ENCODE measurements at places on chromosomes 1 and 21.

DNA sequence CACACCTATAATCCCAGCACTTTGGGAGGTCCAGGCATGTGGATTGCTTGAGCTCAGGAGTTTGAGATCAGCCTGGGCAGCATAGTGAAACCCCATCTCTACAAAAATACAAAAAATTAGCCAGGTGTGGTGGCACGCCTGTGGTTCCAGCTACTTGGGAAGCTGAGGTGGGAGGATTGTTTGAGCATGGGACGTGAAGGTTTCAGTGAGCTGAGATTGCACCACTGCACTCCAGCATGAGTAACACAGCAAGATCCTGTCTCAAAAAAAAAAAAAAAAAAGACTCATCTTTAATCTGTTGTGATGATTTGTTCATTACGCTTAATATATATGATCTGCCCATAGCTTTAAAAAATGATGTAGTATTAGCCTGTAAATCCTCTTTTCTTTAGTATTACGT is 44.0 kb downstream of the OR10J1 start:
- no peak for DNase-seq

DNA sequence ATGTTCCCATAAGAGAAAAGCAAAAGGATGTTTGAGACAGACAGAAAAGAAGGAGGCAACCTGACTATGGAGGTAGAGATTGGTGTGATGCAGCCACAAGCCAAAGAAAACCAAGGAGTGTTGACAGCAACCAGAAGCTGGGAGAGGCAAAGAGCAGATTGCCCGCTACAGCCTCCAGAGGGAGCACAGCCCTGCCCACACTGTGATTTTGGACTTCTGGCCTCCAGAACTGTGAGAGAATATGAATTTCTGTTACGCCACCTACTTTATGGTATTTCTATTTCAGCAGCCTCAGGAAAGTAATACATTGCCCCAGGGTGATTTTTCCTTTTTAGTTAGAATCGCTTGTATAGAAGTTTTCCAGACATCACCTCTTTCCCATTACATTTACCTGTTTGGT is 28.4 kb downstream of the SLAMF6 start:
- DNase-seq, result no peak

- no peak for DNase-seq
These were observed 12.1 kb upstream of the KDF1 start for GRCh38 chr1:26972390-26972789.

DNA sequence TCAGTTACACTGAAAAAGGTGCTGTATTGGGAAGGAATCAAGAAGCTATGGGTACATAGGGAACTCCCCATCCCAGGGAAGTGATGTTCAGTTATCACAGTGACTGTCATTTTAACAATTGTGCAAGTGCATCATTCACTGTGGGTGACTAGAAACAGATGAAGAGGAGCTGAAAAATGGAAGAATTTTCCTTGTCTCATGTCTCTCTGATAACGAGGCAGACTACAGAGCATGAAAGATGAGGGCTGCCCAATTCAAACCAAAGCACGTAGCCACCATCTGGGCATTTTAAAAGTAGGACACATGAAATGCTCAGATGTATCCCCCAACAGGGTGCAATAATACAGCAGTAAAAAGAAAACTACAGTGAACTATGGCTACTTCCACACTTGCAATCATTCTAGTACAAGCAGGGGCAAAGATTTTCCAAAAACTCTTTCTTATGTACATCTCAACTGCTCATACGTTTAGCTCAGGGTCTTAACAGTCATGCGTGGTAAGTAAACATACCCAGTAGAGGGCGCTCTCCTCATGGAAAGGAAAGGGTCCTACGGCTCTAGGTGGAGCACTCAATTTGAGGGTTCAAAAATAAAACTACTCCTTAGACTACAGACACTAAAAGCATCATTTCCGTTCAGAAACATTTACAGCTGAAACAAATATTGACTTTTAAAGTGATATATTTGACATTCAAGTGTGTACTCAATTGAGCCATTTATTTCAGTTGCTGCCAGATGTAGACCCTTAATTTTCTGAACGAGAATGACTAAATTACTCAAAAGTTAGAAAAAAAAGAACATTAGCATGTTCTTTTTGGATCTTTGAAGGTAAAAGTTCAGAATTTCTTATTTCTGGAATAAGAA is 143.2 kb downstream of the KCTD3 start:
- peak; percentile 44 for DNase-seq

DNA sequence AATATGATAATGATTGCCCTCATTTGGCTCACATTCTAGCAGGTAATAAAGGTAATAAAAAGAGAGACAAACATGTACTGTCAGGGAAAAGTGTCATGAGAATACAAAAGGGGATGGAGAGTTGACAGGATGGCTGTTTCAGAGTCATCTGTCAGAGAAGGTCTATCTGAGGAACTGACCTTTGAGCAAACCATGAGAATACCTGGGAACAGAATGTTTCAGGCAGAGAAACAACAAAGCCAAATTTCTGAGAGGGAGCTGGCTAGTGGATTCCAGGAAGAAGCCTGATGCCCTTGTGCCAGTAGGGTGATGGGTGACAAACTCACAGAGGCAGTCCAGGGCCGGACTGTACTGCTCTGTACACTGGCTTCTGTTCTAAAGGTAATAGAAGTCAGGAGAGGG is 107.2 kb downstream of the C1orf21 start:
- no peak for DNase-seq

DNA sequence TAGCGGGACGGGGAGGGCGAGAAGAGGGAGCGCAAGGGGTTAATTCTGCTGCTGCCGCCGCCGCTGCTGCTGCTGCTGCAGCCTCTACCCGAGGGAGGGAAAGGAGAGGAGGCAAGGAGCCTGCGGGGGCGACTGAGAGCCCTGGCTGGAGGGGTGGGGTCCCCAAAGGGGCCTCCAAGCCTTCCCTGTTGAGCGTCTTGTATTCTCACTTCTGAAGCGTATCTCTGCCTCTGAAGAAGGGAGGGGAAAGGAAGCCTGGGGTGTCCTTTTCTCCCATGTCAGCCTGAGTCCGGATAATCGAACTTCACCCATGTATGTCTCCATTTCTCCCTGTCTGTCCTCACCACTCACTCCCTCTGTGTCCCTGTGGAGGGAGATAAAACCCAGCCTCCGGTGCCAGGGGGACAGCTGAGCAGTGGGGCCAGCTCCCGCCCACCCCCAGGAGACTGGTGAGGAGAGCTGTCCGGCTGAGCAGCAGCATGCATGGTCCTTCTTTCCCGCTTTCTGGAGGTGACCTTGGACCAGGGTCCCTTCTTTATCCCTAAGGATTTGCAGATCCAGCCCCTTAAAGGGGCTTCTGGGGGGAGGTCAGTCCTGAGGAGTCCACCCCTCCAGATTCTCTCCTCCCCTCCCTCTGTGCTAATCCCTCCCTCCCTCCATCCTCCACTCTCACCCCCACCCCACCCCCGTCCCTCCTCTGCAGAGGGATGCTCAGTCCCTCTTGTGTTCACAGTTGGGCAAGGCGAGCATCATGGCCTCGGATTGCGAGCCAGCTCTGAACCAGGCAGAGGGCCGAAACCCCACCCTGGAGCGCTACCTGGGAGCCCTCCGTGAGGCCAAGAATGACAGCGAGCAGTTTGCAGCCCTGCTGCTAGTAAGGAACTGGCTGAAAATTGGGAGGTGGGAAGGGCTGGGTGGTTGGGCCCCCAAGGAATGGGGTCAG is 1.0 kb downstream of the NCDN start:
- no peak for DNase-seq

DNA sequence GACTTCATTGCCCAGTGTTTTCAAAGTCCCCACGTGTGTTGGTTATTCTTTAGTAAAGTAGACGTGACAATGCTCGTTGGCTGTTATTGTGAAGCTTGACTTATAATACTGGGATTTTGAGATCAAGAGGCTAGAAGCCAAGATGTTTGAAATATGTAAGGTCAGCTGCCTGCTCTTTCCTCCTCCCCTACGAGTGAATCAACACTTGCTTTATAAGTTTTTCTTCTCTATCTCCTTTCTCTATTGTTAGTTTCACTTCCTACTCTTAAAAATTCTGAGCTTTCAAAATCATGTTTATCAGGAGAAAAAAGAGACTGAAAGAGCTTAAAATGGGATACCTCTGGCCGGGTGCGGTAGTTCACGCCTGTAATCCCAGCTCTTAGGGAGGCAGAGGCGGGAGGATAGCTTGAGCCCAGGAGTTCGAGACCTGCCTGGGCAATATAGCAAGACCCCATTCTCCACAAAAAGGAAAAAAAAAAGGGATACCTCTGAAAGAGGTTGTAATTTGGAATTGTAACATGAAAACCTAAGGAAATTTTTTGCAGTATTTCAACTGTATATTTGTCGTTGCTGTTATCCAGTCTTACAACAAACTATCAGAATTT is 72.0 kb downstream of the EPB41 start:
- DNase-seq, result no peak

DNA sequence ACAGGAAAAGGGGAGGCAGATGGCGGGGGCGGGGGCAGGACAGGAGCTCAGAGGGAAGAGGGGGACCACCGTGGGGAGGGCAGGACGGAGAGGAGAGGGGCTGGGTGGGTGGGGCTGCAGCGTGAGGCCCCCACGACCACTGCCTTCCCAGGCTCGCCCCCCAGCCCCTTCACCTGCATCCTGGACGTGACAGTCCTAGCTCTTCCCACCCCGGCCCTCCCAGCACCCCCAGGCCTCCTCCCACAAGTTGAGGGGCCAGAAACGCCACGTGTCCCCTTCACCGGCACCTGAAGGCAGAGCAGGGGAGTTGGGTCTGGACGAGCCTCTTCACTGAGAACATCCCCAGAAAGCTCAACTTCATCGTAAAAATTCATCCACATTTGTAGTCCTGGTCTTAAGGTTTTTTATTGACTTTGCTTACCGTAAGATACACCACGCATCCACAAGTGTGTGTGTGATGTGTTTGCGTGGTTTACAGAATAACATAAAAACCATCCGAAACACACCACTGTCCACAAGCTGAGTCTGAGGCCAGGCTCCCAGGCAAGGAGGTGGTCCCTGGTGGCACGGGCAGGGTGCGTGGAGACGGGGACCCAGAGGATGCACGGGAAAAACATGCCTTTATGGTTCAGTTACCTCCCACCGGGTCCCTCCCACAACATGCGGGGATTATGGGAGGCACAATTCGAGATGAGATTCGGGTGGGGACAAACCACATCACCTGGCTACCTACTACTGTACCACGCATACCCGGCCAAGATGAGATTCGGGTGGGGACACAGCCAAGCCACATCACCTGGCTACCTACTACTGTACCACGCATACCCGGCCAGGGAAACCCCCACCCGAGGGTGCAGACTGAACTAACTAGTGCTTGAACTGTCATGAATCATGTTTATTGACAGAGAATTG is 13.9 kb upstream of the COL18A1 start:
- no peak for DNase-seq

DNA sequence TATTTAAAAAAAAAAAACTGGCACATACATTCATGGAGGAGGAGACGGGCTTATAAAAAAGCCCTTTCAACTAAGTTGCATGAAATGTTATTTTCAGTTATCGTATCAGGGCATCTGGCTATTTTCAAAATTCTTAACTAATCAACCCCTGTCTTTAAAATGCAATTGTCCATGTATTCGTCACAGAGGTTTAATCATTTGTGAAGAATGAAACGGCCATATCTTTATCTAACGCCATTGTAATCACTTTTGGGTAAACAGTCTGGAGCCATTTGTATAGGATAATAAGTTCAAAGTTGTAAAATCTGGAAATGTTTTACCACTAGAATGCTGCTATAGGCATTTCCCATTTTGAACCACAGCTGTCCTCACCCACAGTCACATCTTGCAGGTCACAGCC is 30.4 kb downstream of the SLC30A10 start:
- DNase-seq, result no peak

- DNase-seq, result no peak
These were observed 34.4 kb downstream of the NTPCR start for GRCh38 chr1:232984577-232985425.

GRCh38 chr1:230068621-230068873 is 1.5 kb downstream of the GALNT2 start:
- no peak for DNase-seq

DNA sequence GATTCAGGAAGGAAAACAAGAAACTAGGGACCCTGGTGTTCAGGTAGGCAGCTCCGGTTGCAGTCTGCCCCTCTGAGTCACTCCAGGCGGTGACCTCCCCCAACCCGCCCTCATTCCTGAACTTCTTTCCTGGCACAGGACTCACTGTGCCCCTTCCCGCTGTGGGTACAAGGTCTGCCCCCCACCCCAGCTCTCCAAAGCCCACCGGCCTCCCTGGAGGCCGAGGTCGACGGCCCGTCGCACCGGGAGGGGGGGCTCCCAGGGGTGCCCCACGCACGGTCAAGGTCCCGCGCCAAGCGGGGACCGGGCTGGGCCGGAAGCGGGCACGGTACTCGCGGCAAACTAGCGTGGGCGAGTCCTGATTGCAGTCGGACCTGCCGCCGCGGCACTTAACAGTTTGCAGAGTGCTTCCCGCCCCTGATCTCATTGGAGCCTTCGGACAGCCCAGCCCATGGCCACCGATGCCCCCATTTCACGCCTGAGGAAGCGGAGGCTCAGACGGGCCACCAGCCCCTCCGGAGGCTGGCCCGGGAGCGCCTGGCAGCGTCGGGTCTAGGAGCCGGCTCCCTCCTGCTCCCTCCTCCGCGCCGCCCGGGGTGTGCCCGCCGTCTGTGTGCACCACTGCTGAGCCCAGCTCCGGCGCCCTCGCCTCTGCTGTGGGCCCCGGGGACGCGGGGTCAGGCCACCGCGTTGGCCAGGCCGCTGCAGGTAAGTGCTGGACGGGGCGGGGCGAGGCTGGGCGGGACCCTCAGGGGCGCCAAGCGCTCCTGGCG is at the start of gene GJB3:
Gene GJB3, plus strand, starts transcription at position 144 of the 773 bp plus-strand sequence. CDS start 3,549 bp downstream, outside the sequence.
- peak; percentile 55 for DNase-seq
